ENCODE measurements at places on chromosomes 12 and 14.

- DNase-seq: no peak
Measured at GRCh38 chr12:1464925-1465324, 129.5 kb downstream of the FBXL14 start.

GRCh38 chr12:19239616-19240234 is 110.2 kb downstream of the PLEKHA5 start:
- DNase-seq: no peak

- DNase-seq: no peak
Measured at GRCh38 chr12:64252681-64253080, 30.6 kb upstream of the KICS2 start.

- no peak for DNase-seq
Measured at GRCh38 chr12:9759694-9760093, 1.0 kb downstream of the CD69 start.

DNA sequence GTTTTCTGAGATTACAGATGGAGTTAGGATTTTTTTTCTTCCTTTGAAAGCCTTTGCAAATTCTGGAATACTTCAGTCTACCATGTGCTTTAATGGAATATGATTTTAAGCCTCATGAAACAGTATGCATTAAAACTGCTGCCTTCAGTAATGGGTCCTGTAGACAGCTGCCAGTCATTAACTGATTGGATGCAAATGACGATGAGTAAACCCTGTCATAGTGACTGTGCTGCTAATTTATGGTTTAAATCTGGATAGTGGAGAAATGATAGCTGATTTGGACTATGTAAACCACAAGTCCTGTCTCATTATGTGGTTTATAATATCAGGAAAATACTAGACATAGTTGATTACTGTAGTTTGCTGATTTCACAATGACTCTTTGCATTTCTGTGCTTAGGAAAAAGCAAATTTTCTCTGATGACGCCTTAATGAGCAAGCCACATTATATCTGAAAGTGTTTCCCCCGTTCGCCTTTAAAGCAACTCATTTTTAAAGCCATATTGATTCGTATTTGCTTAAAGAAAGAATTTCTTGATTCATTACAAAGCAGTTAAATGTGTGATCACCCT is 217.6 kb downstream of the TMTC2 start:
- no peak for DNase-seq

DNA sequence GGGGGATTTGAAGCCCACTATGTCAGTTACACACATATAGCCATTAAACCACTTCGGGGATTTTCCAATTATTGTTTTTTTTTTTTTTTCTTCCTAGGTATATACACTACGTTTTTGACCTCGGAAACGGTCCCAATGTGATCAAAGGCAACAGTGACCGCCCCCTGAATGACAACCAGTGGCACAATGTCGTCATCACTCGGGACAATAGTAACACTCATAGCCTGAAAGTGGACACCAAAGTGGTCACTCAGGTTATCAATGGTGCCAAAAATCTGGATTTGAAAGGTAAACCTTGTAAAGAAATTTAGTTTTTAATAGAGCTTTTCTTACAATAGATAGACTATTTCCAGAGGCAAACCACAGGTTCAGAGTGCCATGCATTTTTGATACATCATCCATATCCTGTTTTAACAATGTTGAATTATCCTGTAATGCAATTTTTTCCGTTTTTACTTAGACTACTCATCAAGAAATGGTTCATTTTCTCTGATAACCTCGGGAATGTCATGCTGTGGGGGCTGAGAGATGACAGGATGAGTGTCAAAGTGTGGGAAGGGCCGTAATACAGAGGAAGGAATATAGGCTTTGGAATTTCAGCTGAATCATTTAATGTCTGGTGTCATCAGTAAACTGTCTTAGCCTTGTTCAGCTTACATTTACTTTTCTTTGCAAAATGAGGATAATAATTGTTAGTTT is 797.1 kb downstream of the NRXN3 start:
- no peak for DNase-seq

DNA sequence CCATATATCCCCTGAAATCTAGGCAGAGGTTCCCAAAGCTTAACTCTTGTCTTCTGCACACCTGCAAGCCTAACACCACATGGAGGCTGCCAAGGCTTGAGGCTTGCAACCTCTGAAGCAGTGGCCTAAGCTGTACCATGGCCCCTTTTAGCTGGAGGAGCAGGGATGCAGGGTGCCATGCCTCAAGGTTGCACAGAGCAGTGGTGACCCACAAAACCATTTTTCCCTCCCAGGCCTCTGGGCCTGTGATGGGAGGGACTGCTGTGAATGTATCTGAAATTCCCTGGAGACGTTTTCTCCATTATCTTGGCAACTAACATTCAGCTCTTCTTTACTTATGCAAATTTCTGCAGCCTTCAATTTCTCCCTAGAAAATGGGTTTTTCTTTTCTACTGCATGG is 210.0 kb upstream of the KITLG start:
- no peak for DNase-seq

DNA sequence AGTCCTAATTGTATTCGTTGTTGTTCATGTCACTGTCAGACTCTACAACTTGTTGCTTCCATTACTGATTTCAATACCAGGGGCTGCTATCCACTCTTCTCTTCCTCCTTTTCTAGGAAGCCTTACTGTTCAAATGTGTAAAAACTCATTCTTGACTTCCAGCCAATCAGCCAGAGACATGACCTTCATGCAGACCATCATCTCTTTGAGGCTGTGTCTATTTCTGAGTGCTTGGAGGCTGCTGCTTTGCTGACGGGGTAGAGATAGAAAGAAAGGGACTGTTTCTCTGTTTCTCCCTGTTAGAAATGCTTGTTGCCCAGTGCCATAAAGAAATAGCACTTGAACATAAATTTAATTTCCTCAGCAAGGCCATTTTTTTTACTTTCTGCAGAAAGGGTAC is 282.9 kb downstream of the RGS6 start:
- no peak for DNase-seq

- DNase-seq: no peak
Measured at GRCh38 chr12:57216921-57217879, 606 bp downstream of the NXPH4 start.

GRCh38 chr12:25009496-25010092 is 60.7 kb upstream of the BCAT1 start:
- DNase-seq: no peak

GRCh38 chr12:78096909-78097597 is 266.4 kb downstream of the NAV3 start:
- DNase-seq: no peak

DNA sequence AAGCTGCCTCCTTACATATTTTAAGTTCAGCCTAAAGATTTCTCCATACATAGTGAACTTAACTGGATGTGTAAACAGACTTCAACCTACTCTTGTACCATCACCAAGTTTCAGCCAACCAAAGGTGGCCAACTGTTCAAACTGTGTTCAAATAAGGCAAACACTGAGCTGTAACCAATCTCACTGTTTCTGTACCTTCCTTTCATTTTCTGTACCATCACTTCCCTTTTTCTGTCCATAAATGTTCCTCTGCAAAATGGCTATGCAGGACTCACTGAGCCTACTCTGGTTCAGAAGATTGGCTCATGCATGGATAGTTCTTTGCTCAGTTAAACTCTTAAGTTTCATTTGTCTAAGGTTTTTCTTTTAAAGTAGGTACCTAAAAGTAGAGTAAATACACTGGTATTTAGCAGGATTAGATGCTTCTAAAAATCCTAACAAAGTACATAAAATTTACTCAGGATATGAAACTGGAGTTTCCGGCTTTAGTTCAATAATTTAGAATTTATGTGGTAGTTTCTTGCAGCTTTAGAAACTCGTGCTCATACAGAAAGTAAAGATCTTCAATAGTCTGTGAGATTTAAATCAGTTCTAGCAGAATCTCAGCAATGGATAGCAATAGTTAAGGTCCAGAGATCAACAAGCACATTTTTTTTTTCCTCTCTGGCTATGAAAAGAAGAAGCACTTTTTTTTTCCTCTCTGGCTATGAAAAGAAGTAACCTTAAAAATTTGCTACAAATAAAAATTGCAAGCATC is 282.0 kb upstream of the PPFIA2 start:
- DNase-seq: no peak

- no peak for DNase-seq
Measured at GRCh38 chr12:76190299-76190698, 105.8 kb upstream of the NAP1L1 start.

DNA sequence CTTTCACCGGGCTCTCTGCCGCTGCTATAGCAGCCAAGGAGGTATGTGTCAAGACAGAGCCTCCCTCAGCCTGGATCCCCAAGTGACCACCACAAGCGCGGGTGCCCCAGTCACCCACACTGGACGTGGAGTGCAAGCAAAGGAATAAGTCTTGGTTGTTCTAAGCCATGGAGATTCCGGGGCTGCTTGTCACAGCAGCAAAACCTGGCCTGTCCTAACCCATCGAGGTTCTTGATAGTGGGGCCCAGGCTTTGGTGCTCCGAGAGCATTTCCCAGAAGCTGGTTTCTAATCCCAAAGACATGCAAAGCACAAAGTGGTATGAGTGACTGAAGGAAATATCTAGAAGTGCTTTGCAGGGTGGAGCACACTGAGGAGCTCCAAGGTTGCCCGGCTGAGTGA is 51.3 kb downstream of the SCARB1 start:
- no peak for DNase-seq

GRCh38 chr14:23365732-23366425 is 907 bp upstream of the EFS start:
- DNase-seq: peak; percentile 57

GRCh38 chr12:127070515-127071157 is 1196.3 kb upstream of the TMEM132C start:
- no peak for DNase-seq

GRCh38 chr14:69877492-69877891 is 1.7 kb upstream of the SMOC1 start:
- DNase-seq: no peak

- no peak for DNase-seq
Measured at GRCh38 chr12:77131977-77132490, 66.7 kb upstream of the E2F7 start.

- no peak for DNase-seq
Measured at GRCh38 chr12:2688381-2688931, 106.3 kb upstream of the FKBP4 start.

DNA sequence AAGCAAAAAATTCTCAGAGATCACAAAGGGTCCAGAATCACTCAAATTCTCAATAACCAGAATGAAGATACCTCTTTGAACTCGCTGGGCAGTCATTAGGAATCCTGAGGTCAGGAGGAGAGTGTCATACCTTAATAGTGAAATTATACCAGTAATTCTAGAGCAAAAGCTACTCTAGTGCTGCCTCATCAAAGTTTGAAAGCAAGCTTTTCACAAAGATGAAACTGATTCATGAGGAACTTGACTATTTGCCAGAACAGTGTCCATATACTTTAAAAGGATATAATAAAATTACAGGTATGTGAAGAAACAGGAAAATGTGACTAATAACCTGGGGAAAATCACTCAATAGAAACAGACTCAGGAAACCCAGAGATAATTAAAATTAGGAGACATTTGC is 44.5 kb downstream of the EML5 start:
- no peak for DNase-seq

- no peak for DNase-seq
Measured at GRCh38 chr14:77645520-77646230, 29.2 kb upstream of the SPTLC2 start.

DNA sequence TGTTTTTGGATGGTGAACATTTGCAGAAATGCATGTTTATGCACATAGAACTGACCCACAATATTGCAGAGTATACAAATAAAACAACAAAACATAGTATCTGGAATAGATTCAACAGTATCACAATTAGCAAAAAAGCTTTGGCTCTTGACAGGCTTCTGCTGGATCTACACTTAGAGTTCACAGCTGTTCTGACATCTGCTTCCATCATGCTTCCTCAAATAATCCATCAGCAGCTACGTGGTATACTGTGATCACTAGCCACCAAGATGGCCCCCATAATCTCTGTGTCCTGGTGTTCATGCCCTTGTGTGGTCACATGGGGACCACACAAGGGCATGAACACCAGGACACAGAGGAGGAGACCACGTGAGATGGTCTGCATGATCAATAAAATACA is 166.6 kb upstream of the CCDC198 start:
- DNase-seq: no peak

- DNase-seq: no peak
Measured at GRCh38 chr12:115335594-115335993, 651.6 kb upstream of the TBX3 start.

- DNase-seq: no peak
Measured at GRCh38 chr12:107369679-107370078, 276.3 kb upstream of the CRY1 start.

- DNase-seq: no peak
Measured at GRCh38 chr14:51726166-51726899, 74.6 kb downstream of the FRMD6 start.

DNA sequence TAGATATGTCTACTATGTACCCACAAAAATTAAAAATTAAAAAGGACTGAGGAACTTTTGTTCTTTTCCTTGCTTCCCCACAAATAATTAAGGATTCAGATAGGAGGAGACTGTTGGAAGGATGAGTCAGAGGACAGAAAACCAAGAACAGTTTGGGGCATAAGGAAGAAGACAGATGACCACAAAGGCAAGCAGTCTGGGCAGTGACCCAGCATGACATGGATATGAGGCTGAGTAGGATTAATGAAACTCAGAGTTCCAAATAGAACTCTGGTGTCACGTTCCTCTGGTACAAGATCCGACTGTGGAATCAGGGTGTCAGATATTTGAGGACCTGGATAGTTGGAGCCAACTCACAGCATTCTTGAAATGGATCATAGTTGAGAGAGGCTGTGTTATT is 89.3 kb upstream of the SLC38A4 start:
- no peak for DNase-seq

- no peak for DNase-seq
Measured at GRCh38 chr14:81859046-81859445, 325.4 kb upstream of the SEL1L start.

- DNase-seq: no peak
Measured at GRCh38 chr14:90091393-90091792, 29.6 kb downstream of the KCNK13 start.

- no peak for DNase-seq
Measured at GRCh38 chr12:113273053-113273725, 51.9 kb downstream of the TPCN1 start.

GRCh38 chr12:6208130-6208529 is 7.9 kb downstream of the CD9 start:
- no peak for DNase-seq

DNA sequence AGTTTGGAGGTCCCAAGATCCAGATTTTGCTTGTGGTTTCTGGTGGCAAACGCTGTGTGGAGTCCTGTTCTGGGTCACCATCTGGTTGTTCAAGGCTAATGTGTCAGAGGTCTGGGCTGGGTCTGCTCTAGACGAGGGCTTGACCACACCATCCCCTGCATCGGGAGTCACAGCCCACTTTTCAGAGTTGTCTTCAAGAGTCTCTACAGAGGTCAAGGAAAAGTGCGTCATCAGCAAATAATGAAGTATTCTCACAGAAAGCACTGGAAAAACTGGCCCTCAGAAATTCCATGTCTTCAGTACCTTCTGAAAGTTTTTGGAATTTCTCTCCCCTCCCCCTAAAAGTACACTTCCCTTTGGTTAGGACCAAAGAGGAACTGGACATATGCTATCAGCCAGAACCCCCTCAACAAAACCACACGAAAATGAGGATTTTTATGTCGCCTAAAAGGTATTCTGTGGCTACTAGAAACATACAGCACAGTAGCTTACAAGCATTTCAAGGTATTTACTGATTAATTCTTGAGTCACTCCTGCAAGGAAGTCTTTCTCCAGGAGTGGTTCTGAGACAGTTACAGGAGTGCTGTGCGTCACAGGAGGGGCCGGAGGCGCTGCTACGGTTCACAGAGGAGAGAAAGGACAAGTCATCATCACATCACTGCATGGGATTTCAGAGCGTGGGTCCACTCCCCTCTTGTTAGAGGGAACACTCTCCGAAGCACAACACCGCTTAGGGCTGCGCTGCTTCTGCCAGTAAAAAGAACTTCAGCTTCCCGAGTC is 35.4 kb downstream of the RAD52 start:
- DNase-seq: no peak

GRCh38 chr12:26728205-26729050 is 104.6 kb downstream of the ITPR2 start:
- no peak for DNase-seq
